ENCODE measurements at places on chromosomes 6 and 20.

DNA sequence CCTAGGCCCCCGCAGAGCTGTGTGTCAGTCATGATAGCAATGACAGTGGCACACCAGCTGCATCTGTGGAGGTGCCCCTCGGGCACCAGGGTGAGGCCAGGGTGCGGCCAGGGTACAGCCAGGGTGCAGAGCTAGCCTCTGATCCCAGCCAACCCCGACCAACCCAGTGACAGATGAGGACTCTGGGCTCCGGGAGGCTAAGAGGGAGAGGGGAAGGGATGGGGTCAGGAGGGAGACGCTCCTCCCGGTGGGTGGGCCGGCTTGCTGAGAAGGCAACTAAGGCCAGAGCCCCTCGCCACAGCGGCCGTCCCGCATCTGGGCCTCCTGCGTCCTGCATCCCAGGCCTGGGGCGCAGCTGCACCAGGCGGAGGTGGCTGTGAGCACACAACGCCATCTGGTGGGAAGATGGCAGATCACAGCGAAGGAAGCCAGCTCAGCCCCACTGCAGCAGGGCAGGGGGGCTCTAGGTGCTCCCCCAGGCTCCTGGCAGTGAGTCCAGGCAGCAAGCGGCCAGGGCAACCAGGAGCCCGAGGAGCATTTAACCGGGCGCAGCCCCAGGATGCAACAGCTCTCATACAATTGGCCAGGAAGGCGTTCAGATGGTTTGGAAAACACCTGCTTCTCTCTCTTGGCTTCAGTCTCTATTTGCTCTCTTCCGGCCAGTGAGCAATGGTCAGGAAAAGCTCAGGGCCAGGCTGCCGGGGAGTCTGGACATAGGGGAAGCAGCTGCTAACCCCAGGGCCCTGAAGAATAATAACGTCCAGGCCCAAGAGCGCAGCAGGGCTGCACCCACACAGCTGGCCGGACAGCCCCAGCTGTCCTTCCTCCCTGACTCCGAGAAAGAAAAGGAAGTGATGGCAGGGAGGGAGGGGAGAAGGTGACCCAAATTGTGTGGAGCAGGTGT, 169.4 kb downstream of the TAF4 start:
- peak; percentile 53 for DNase-seq

- no peak for DNase-seq
These were observed 140.6 kb downstream of the PXDC1 start for GRCh38 chr6:3610921-3611320.

DNA sequence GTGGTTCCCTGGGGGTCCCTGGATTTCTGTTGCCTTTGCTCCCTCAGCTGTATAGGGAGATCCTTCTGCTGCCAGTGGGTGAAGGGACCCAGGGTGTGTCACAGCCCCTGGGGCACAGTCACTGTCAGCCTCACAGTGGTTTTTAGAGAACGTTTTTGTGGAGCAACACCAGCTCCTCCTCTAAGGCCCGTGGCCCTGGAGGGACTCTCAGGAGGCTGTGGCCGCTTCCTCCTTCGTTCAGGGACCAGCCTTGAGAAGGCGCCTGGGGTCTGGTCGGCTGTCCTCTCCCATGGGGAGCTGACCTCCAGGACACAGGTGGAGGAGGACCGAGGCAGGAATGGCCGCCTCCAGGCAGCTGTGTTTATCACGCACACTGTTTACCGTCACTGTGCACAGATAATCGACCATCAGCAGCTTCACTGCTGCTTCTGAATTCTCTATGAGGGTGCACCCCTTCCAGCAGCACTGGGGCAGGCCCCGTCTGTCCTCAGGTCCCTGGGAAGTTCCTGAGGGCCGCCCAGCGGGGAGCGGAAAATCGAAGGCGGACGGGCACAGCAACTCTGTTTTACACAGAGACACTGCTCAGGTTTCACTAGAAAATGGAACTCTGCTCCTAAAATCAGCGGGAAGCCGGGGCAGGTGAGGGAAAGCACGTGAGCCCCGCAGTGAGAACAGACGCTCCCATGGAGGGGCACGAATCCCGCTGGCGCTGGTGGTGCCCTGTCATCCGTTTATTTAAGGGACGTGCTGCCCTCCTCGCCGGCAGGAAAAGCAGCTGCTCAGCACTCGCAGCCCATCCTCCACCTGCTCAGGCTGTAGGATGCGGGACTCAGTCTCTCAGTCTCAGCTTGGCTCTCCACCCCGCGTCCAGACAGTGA, 10.4 kb upstream of the FRMD1 start:
- no peak for DNase-seq

DNA sequence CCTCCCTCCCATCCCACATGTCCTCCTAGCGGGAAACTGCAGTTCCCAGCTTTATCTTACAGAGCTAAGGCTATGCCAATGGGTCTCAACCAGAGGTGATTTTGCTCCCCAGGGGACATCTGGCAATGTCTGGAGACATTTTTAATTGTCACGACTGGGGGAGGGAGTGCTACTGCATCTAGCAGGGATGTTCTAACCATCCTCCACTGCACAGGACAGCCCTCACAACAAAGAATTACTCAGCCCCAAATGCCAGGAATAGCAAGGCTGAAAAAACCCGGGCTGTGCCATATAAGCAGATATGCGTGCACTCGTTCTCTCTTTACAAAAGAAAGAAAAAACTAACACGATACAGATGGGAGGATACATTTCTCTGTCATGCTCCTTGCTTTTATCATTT, 8.5 kb downstream of the MRPS18A start:
- no peak for DNase-seq

- DNase-seq: no peak
These were observed 100.4 kb upstream of the TCF21 start for GRCh38 chr6:133788556-133788955.

DNA sequence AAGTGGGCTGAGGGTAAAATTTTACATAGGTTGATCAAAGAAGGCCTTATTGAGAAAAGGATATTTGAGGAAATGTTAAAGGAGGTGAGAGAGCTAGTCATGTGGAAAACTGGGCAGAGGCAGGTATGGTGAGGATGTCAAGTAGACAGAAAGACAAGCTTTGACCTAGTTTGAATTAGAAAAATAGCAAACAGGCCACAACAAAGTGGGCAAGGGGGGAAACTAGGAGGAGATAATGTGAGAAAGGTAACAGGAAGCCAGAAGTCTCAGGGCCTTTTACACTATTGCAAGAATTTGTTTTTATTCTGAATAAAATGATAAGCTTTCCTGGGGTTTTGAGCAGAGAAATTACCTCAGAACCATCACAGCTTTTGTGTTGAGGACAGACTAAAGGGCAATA, 115.7 kb downstream of the RWDD2A start:
- no peak for DNase-seq

- DNase-seq: no peak
These were observed 868.6 kb upstream of the GJE1 start for GRCh38 chr6:141264101-141264500.

DNA sequence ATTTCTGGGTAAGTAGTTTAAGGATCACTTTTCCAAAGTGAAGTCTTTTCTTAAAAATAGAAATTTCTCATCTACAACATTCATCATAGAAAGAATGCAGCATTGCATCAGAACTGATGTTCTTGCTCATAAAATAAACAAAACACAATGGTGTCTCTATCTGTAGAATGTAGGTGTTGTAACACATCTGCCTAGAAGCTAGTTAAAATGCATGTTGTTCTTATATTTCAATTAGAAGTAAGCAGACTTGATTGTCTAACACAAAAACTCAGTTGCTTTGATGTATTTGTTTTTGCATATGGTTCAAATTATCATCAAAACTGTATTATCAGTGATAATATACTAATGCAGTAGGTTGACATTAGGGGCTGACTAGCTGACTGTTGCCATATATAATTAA, 654.7 kb upstream of the FLRT3 start:
- DNase-seq: no peak

GRCh38 chr6:112148103-112148502, 60.7 kb downstream of the FAM229B start:
- DNase-seq: no peak
